HepG2 (cell line): ENCODE measurements at places on chromosomes 4 and X.

GRCh38 chrX:150757371-150757770 is 64.2 kb downstream of the MTMR1 start:
- no peak for DNase-seq

GRCh38 chrX:153582896-153583295 is 16.0 kb downstream of the CCNQ start:
- peak; percentile 7 for DNase-seq

GRCh38 chrX:38891641-38892413 is 90.6 kb downstream of the MID1IP1 start:
- no peak for DNase-seq

- peak; percentile 4 for DNase-seq
Observed at GRCh38 chr4:103054030-103054429, 22.5 kb downstream of the SLC9B2 start.

DNA sequence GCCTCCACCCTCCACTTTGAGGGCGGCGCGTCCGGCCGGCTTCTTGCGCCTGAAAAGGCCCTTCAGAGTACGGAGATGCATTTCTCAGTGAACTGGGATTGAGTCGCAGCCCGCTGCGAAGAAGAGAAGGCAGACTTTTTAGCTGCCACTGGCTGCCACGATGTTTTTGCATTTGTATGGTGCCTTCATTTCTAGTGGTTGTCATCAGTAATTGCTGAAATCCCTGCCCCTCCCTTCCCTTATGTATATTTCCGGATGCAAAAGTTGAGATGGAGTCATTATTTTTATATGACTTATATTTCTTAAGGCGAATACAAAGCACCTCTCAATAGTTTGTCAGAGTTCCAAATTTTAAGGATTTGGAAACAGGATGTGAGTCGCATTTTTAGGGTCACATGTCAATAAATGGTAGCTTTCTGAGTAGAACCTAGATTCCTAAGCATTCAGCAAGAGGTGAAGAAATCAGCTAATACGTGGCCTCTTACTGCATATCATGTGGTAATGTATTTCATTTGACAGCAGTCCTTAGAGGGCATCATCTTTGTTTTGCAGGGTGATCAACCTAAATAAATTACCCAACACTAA is 658 bp downstream of the ATP6AP2 start:
- DNase-seq = no peak

DNA sequence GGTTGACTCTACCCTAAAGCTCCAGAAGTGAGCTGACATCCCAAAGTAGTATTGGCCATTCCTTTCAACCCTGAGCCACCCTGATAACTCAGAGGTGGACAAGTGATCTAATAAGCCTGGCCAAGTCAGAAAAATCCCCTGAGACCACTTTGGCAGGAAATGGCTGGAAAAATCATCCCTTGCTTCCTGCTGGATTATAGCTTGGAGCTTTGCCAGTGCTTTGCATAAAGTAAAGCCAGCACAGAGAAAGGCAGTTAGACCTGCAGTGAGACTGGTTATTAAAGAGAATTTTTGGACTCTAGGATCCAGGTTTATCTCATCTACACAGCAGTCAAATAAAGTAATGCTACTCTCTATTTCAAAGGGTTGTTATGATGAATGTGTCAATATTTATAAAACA is 6.4 kb downstream of the CXCL3 start:
- no peak for DNase-seq

DNA sequence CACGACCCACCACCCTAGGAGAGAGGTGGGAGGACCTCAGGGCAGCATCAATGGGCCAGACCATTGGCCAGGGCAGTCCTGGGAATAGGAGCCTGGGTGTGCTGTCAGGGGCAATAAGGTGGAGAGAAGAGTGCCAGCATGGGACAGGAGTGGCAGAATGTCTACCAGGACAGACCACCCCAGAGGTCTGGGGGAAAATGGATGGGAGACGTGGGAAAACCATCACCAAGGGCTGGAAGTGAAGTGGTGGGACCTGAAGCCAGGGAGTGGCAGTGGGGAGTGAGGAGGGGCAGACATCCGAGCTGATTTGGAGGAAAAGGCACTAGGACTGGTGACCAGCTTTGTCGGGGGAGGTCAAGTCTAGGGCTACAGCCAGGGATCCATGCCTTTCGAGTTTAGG is 993 bp downstream of the EVC2 start:
- no peak for DNase-seq

DNA sequence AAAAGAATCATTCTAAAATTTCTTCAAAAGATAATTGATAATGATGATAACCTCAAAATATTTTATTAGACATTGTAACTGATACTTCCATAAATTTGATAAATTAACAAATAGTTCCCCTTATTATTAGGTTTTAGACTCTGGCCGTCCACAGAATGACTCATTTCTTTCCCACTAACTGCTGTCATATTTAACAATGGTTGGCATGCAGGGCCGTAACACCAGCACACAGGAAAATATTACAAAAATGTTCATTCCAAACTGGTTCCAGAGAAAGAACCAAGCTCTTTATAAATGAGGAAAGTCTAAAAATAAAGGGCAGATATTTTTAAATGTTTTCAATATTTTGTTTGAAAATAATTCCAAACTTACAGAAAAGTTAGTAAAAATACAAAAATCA is 28.2 kb downstream of the WDFY3 start:
- peak; percentile 15 for DNase-seq
